CD4-positive, alpha-beta memory T cell (primary cell): ENCODE measurements at places on chromosomes 7 and 10. TPM values are rescaled to one million over a fixed set of nuclear protein-coding genes. Genes with fewer than 3 reads are reported as not detected.

STOX1 gene
- total RNA-seq, result 0.35 TPM

ANKRD2 gene
- total RNA-seq, result not detected

DNA sequence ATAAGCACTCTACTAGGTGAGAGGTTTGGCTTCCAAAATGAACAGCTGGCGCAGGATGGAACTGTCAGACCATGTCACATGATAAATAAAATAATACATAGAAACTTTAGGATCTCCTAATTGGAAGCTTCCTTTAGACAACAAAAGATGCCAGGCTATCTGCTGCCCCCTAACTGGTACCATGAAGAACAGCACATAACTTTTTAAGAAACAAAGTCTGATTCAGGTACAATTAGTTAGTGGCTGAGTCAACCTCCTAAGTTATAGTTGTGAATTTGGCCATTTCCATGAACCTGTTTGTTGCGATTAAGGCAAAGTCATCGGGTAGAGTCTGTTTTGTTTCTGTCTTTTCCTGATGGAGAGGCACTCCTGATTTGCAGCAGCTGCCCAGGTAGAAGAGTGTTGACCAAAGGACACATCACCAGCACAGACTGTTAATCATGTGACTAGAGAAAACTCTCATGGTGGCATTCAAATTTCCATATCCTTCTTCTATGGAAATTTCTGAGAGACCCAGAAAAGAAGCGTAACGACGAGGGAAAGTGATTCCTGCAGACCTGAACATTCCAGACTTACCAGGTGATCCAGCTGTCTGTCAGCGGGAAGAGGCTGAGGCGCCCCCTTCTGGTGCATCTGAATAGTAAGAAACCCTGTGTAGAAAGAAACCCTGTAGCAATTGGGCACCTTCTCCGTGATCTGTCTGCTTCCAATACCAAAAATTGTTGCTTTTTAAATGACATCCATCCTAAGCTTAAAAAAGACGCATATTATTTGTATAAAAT is 8.6 kb upstream of the INHBA start:
- DNase-seq, result no peak
- H3K4me3 ChIP-seq, result no peak overlapping the region
- H3K27ac ChIP-seq, result no peak overlapping the region
- H3K4me1 ChIP-seq, result no peaks in the 10 kb centered on the region

- no peaks in the 10 kb centered on the region for H3K36me3 ChIP-seq
- no peaks in the 10 kb centered on the region for H3K4me1 ChIP-seq
- no peak overlapping the region for H3K4me3 ChIP-seq
- no peak overlapping the region for H3K27ac ChIP-seq
Measured at GRCh38 chr7:31683445-31684225, 3.4 kb upstream of the PPP1R17 start.

DNA sequence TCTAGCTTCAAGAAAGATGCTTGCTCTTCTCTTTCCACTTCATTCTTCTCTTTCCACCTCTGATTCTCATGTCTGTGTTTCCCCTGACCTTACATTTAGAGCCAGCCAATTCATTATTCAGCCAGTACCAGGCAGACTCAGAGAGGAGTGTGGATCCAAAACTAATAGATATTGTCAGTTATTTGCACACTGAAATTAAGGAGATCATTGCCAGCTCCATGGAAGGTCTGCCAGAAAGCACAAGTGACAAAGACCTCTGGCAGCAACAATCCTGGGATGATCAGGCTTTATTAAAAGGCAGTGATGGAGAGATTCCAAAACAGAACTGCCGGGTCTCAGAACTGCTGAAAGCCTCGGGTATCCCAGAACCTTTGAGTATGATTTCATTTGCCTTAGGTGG is 749.4 kb downstream of the XPNPEP1 start:
- no peaks in the 10 kb centered on the region for H3K4me1 ChIP-seq
- no peak overlapping the region for H3K4me3 ChIP-seq
- H3K27ac ChIP-seq, result no peak overlapping the region
- no peaks in the 10 kb centered on the region for H3K27me3 ChIP-seq
- DNase-seq, result no peak
- no peaks in the 10 kb centered on the region for H3K36me3 ChIP-seq

DNA sequence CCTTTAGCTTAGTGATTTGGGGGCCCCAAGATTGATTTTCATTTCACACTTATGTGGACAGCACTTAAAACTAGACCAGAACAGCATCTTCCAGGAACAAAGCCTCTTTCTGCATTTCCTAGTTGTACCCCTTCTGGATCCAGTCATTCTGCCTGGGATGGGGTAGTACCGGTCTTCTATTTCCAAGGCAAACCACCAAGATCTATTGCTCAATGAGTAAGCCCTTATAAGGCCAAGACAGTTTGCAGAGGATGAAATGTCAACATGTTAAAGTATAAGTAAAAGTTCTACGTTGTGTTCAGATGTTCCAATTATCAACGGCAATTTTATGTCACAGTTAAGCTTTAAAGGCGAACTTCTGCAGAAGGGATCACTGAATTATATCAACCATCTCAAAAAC is 106.9 kb upstream of the ZNF746 start:
- H3K4me3 ChIP-seq, result no peak overlapping the region
- H3K27me3 ChIP-seq, result no peaks in the 10 kb centered on the region
- peaks cover 10% of the 10 kb centered on the region for H3K36me3 ChIP-seq
- no peak for DNase-seq

DNA sequence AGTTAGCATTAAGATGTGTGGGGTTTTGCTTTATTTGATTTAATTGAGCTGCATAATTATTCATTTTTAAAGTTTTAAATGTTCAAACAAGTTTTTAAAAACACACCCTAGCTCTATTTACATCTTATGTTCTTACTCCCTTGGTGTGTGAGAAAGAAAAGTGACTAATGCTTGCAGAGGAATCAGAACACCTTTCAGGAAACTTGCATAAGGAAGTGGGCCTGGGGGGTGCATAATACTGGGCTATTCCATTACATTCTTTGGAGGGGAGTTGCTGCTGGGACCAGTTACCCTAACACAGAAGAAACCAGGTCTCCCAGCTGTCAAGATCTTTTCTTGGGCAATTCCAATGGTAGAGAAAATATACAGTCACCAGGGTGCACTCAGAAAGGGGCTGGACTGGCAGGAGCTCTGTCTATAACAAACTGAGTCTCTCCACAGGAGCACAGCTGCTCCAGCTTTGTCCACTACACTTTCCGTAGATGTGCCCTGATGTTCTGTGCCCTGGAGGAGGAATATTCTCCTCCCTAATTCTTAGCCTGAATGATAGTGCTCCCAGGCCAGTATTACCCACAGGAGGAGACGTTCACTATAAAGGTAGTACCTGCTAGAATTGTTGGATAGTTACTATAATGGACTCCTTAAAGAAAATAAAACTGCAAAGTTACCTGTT is 304.2 kb downstream of the CDC14C start:
- H3K27ac ChIP-seq, result no peak overlapping the region
- H3K4me1 ChIP-seq, result no peaks in the 10 kb centered on the region
- no peak for DNase-seq
- H3K27me3 ChIP-seq, result no peaks in the 10 kb centered on the region

DNA sequence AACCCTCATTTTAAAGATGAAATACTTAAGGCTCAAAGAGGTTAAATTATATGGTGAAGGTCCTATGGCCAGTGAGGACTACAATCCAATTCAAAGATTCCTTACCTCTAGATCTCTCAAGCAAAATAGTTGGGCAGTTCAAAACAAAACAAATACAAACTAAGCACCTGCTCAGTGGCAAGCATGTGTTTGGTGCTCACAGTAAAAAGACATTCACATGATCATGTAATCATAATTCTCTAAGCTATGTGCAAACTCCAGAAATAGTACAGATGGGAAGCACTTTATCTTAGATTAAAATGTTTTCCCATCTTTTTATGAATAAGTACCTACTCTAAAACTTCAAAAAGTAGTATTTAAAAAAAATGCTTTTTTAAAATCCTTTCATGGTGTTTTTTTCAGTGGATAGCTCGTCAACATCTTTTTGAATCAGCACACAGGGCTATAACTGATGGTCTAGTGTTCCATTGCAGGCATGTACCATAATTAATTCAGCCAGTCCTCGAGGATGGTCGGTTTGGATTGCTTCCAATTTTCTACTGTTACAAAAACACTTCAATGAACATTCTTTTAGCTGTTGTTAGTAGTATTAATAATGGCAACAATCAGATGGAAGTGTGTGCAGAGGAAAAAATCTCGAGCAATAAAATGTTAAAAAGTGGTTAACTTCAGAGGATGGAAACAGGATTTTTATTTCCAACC is 58.4 kb downstream of the CHCHD3 start:
- H3K27ac ChIP-seq, result no peak overlapping the region
- H3K36me3 ChIP-seq, result no peaks in the 10 kb centered on the region
- no peaks in the 10 kb centered on the region for H3K4me1 ChIP-seq
- no peaks in the 10 kb centered on the region for H3K27me3 ChIP-seq
- no peak overlapping the region for H3K4me3 ChIP-seq
- DNase-seq, result no peak

DNA sequence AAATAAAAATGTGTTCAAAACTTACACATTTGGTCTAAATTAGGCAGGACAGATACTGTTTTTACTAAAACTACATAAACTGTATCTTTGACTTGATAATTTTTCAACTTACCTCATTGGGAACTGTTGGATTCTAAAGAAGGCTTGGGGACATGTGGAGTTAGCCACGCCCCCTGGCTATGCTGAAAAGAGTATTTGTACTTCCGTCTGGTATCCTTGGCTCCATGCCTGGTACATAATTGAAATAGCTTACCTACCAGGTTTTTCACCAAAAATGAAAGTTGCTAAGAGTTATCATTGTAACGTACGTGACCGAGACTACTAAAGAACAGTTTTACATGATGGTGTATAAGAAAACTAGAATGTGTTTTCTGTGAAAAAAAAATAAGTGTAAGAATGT is 604.8 kb upstream of the IGFBP3 start:
- no peaks in the 10 kb centered on the region for H3K4me1 ChIP-seq
- DNase-seq, result no peak
- no peaks in the 10 kb centered on the region for H3K27me3 ChIP-seq
- H3K4me3 ChIP-seq, result no peak overlapping the region
- no peak overlapping the region for H3K27ac ChIP-seq

DNA sequence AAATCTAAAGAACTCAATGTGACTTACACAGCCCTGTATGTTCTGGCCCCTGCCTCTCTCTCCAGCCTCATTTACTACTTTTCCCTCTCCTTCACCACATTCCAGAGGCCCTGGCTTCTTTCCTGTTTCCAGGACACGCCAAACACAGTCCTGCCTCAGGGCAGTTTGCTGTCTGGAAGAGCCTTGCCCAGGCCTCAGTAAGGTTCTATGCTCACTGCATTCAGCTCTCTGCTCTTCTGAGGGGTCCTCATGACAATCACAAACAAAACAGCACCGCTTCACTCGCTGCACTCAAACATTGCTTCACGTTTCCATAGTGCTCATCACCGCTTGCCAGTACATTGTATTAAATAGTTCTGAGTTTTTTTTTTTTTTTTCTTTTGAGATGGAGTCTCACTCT is 35.1 kb upstream of the GARS1 start:
- H3K36me3 ChIP-seq, result peaks cover 19% of the 10 kb centered on the region
- DNase-seq, result no peak
- H3K27ac ChIP-seq, result no peak overlapping the region
- H3K27me3 ChIP-seq, result no peaks in the 10 kb centered on the region

GRCh38 chr7:151984612-151985011 is 28.4 kb downstream of the GALNTL5 start:
- DNase-seq, result no peak
- H3K27ac ChIP-seq, result no peak overlapping the region
- no peaks in the 10 kb centered on the region for H3K4me1 ChIP-seq
- H3K27me3 ChIP-seq, result no peaks in the 10 kb centered on the region
- H3K36me3 ChIP-seq, result no peaks in the 10 kb centered on the region

GRCh38 chr7:23965296-23965695 is 255.3 kb downstream of the STK31 start:
- H3K27ac ChIP-seq, result no peak overlapping the region
- no peaks in the 10 kb centered on the region for H3K27me3 ChIP-seq
- no peak for DNase-seq

DNA sequence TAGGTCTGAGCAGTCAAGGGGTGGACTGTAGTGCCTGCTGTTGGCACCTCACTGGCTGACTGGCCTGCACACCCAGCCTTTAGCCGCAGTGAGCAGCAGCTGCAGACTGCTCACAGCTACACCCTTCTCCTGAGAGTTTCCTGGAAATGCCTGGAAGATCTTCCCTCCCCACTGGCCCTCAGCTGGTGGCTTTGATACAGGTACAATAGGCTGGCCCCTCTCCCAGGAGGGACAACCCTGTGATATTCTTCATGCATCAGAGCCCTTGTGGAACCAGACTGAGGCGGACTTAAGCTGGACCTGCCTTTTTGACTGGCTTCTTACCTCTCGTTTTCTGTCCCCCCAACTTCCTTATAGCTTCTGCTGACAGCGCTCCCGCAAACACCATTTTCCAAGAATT is 6.4 kb downstream of the GCK start:
- H3K27ac ChIP-seq, result no peak overlapping the region
- H3K4me1 ChIP-seq, result no peaks in the 10 kb centered on the region
- H3K36me3 ChIP-seq, result no peaks in the 10 kb centered on the region

DNA sequence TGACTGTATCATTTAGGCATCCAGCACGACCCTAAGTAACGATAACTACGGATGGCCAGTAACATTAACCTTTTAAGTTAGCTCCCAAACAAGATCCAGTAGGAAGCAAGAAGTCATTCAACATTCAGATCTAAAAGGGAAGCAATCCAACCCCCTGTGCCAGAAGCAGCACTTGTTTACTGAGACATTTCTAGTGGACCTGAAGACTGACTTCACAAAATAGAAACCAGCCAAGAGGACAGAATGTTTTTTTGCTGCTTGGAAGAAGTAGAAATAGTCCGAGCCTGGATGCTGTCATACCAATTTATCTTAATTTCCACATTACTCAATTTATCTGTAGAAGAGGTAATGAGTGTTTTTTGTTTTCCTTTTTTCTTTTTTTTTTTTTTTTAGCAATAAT is 88.0 kb upstream of the CTTNBP2 start:
- H3K27ac ChIP-seq, result no peak overlapping the region
- H3K36me3 ChIP-seq, result no peaks in the 10 kb centered on the region
- H3K4me3 ChIP-seq, result no peak overlapping the region
- no peaks in the 10 kb centered on the region for H3K27me3 ChIP-seq
- H3K4me1 ChIP-seq, result no peaks in the 10 kb centered on the region

DNA sequence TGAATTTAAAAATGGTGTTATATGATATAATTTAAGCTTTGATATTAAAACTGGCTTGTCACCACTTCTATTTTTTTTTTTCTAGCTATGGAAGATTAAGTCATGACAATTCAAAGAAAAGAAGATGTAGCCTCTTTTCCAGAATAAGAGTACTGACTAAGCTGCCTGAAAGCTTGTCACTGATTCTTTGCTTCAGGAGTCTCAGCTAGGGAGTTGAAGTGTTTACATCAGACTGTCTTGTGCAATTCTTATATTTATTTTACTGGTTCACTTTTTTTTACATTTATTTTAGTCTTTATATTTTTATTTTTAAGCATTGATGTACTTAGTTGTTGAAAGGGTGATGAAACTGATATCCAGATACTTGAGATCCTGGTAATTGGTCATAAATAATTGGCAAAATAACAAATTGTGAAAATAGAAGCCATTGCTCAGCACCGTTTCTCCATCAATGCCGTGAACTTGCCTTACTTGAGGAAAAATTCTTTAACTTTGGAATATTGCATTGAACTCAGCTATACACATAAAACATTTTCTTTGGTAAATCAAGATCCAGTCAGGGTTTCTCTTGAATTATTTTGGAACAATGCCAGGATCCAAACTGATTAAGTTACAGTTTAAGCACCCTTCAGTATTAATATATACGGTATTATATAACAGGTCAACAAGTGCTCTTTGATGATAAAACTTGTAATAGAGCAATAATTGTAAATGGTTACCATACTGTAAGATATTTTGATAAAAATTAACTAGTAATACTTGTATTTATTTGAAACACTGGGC is 156.4 kb downstream of the PHTF2 start:
- no peak overlapping the region for H3K4me3 ChIP-seq
- no peaks in the 10 kb centered on the region for H3K4me1 ChIP-seq
- no peak overlapping the region for H3K27ac ChIP-seq
- DNase-seq, result no peak
